Osteoblast (primary cell): ENCODE measurements at places on chromosomes 1 and 21.

- no peak for DNase-seq
These were observed 107.6 kb downstream of the NOS1AP start for GRCh38 chr1:162177126-162177525.

- peak; percentile 68 for DNase-seq
These were observed 302.7 kb downstream of the DUSP10 start for GRCh38 chr1:221439008-221439746.

DNA sequence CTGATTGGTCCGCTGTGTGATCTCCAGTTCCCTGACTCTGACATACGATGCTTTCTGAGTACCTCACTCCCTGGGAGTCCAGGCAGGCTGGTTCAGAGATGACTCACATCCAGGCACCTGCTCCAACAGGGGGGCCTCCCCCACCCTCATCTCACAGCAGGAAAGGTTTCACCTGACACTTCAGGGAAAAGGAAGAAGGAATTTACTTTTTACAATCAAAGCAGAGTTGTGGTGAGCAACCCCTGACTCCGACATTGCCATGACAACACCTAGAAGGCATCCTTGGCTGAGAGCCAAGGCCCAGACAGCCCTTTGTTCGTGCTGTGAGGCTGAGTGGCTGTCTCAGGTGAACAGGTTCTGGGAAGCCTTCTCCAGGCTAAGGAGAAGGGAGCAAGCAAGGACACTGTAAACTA, 164.6 kb upstream of the GJB5 start:
- DNase-seq: no peak

GRCh38 chr1:84834419-84835064, 58.5 kb downstream of the LPAR3 start:
- DNase-seq: peak; percentile 83

DNA sequence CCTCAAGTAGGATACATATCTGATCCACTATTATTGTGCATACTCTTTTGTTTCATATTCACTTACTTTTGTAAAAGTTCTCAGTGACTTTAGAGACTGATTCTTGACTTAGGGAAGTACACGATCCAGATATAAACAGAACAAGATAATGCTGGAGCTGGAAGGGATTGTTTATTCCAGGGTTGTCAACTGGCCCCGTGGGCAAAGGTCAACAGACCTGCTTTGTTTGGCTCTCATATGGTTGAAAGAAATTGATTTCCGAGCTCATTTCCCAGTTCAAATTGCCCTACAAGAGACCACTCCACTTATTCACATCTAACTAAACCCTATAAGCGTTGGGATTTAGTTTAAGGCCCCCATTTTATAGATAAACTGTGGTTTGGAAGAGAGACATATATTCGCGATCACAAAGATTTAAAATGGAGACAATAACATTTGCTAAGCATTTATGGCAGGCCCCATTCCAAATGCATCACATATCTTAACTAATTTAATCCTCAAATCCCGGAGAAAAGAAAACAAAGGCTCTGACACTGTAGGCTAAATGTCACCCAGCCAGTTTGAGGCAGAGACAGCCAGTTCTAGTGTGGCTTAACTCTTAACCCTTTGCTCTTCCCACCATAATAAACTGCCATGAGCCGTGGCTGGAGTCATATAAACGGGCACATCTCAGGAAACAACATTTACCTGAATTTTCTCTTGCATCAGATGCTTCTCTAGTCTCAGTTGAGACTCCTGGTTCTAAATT, 20.6 kb downstream of the REG4 start:
- no peak for DNase-seq

GRCh38 chr1:20409012-20409411, 77.0 kb downstream of the CAMK2N1 start:
- DNase-seq: peak; percentile 69

- no peak for DNase-seq
These were observed 9.3 kb downstream of the RGL1 start for GRCh38 chr1:183814121-183814681.

- DNase-seq: no peak
These were observed 240.9 kb upstream of the ADGRL2 start for GRCh38 chr1:81559662-81560350.

DNA sequence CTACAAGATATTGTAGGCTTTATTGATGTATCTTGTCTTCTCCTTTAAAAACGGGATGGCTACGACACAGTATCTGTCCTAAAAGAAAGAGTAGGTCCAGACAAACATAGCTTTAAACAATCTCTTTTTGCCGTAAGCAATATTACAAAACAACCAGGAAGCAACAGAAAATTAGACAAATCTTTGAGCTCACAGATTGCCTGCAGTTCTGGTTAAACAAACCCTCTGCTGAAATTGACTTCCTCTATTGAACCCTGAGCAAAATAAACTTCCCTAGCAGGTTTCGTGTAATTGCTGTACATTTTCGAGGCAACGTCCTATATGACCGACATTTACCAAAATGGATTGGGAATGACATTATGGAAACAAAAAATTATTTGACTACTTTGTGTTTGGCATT, 50.6 kb downstream of the CHML start:
- no peak for DNase-seq

DNA sequence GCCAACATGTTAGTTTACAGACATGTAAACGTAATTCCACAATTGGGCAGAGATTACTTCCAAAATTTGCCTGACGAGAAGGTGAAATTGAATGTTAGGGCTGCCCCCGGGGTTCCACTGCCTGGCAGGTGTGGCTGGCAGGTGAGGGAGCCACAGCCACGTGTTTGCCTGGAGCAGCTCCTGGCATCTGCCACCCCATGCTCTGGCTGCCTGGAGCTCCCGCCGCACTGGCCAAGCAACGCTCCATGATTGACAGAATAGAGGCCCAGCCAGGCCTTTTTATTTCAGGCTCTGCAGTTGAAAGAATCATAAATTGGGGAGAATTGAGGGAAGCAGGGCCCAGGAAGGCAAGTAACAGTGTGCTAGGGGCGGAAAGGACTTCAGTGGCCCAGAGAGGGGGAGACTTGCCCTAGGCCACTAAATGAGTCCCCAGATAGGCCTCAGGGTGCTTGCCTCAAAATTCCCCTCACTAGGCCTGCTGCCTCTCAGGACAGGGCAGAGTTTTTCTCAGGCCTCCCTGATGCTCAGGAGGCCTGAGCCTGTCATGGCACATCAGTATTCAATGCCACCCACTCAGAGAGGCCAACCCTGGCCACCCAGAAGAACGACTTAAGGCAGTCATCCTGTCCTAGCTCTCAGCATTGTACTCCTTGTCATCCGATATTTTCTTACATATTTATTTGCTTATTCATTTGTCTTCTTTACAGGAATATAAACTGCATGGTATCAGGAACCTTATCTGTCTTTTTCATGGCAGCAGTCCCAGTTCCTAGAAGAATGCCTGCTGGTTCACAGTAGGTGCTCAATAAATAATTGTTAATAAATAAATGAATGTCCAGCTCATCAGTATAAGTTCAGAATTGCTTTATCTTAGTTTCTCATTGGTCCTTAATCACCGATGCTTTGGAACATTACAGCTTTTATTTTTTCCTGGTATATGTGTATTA, 16.6 kb upstream of the S1PR1 start:
- peak; percentile 49 for DNase-seq

DNA sequence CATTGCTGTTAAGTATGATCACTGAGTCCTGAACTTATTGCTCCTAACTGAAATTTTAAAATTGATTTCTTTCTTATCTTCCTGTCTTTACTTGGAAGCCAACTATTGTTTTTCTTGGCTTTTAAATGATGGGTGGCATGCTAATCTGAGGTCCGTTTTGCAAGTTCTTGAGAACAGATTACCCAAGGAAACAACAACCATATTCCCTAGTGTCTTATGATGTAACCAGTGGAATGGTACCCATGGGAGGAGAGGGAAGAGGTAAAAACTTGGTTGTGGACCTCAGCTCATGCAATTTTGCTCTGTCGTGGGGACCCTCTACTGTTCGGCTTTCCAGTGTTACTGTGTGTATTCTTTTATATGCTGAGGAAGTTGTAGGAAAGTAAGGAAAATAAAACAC, 454.8 kb upstream of the ADAMTS5 start:
- DNase-seq: no peak

DNA sequence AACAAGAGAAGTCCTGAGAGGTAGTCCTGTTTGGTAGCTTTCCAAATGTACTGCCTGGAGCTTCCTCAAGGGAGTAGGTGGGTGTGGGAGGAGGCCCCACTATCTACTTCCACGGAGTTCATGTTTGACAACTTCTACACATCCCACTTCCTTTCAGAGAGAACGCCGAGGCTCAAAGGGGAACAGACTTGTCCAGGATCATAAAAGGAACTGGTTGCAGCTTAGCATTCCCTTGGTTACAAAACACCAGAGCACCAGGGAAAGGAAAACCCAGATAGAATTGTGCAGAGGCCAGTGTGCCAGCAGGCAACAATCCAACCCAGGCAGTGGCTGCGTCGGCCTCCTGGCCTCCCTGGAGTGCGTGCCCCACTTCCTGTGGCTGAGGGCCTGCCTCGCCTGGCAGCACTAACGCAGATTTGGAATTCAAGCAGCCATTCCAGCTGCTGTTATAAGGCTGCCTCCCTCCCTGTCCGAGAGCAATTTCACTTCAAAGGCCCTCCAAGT, 4.2 kb upstream of the RAP1GAP start:
- DNase-seq: peak; percentile 90

DNA sequence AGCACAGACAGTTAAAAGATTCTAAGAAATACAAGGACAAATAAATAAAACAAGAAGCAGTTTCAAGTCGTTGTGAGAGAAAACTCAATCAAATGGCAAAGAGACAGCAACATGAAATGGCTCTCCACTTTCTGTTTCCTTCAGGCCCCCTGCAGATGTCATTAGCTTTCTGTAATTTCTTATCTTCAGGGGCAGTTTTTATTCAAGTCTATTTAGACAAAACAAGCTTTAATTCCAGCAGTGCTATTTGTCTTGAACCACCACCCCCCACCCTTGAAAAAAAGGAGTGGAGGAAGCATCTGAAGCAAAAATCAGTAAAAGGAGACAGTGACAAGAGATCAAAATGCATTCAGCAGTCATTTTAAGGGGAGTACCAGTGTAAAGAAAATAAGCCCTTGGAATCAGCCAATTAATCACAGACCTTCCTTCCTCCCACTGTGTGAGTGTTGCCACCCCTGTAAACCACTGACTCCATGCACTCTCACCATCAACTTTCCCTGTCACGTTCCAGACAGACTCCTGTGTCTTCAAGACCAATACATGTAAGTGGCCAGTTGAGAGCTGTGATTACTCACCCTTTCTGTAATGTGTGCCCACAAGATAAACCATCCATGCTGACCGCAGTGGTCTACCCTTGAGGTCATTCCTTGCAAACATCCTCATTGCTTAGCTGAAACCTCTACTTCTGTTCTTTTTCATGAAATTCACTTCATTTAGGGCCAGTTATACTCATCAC, 136.1 kb upstream of the HOOK1 start:
- peak; percentile 68 for DNase-seq

DNA sequence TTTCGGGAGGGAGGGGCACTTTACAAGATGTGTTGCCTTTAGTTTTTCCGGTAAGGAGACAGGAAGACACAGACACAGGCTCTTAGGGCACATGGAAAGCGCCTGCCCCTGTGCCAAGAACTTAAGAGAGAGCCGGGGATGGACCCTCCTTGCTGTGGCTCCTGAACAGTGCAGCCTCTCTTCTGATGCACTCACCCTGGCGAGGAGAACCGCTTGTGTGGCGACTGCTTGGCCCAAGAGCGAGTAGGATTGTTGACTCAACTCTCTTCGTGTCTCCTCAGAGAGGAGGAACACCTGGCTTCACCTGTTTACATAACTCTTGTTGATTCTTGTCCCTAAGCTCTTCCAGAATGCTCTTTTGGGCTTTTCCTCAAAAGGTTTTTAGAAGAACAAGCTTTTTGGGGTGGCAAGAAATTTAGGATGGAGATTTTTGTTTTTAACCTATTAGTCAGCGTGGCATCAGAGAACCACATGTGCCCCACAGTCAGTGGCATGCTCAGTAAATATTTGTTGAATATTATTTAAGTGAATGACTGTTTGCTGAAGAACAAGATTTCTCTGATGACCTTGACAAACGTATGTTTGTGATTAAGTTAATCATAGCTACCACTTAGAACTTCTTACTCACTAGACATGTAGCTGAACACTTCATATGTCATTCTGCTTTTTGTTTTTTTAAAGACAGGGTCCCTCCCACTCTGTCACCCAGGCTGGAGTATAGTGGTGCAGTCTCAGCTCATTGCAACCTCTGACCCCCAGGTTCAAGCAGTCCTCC, 60.6 kb downstream of the NFIA start:
- no peak for DNase-seq

- DNase-seq: no peak
These were observed 515.3 kb upstream of the NR5A2 start for GRCh38 chr1:199512037-199512710.

DNA sequence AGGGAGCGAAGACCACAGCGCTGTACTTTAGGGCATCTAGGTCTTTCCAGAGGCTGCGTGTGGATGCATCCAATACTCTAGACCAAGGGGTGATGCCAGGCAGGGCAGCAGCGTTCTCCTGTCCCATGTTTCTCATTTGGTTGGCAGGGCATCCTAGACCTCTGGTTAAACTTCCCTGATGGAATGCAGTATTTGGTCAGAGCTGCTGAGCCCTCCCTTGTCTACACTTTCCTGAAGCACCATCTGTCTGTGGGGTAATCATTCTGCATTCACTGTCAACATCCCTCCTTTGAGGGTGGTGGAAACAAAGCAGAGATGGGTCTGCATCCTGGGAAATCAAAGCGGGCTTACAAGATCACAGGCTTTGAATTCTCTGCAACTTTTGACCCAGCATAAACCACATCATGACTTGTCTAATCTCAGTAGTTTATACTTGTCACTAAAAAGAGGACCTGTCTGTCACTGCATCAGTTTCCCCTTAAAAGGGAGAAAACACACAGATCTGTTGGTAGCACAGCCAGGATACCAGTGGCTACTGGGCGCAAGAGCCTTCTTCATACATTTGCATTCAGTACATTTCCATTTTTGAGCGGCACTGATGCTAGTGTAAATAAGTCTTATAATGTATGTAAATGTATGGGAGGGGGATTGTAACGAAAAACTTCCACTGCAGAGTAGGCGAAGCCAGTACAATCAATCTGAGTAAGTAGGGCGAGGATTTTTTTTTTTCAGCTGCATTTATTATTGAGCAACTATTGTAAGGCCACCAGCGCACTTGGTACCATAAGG, 106.3 kb downstream of the GALNT2 start:
- DNase-seq: no peak

GRCh38 chr1:221723848-221724236, 18.0 kb downstream of the DUSP10 start:
- no peak for DNase-seq
